ENCODE measurements at places on chromosomes 2 and 18.

GRCh38 chr2:159562248-159562647 is 54.1 kb downstream of the BAZ2B start:
- no peak for DNase-seq

DNA sequence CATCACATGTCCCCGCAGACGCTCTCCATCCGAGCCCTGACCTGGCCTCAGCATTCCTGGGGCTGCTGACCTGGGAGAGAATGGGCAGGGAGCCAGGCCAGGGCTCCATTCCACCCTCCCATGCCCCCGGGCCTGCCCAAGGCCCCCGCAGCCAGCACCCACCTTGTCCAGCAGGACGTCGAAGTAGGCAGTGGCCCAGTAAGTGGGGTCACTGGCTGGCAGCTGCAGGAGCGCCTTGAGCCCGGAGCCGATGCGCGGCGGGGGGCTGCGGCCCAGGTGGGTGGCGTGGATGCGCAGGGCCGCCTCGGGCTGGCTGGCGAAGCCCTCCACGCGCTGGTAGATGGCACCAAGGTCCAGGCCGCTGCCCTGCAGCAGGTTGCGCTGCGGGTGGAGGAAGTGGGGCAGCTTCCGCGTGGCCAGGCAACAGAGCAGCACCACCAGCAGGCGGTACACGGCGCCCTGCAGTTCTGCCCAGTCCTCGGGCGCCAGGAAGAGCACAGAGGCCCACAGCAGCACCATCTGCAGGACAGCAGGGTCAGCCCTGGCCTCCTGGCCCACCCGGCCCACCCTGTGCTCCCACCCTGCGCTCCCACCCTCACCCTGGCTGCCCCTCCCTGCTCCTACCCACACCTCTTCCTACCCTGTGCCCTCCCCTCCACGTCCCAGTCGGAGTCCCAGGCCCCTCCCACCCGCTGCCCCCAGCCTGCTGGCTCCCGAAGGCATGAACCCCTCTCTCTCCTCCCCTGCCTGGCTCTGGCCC is 7.6 kb downstream of the MAB21L4 start:
- DNase-seq, result no peak

DNA sequence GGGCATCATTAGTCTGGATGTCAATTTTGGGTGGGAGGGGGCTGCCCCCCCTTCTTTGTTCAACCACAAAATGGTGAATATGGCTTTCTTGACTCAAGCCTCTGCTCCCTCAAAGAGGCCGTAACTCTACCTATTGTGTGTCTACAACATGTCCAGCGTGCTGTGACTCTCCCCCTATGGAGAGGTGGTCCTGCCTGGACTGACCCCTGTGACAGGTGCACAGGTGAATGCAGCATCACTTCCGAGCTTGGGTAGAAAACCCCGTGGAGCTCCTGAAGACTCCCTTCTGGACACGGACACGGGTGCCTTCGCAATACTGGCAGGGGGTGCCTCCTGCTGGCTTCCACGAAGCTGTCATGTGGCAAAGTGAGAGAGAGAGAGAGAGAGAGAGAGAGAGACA is 397.8 kb downstream of the GALR1 start:
- DNase-seq, result no peak

GRCh38 chr2:141037361-141037760 is 1093.5 kb downstream of the LRP1B start:
- no peak for DNase-seq

DNA sequence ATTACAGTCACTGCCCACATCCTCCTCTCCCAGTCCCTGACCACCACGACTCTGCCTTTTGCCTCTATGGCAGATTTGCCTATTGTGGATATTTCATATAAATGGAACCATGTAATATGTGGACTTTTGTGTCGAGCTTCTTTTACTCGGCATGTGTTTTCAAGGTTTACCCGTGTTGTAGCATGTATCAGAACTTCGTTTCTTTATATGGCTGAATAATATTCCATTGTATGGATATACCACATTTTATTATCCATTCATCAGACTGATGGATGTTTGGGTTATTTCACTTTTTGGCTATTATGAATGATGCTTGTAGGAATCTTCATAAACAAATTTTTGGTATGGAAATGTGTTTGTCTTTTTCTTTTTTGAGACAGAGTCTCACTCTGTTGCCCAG is 24.2 kb upstream of the E2F6 start:
- DNase-seq, result no peak

DNA sequence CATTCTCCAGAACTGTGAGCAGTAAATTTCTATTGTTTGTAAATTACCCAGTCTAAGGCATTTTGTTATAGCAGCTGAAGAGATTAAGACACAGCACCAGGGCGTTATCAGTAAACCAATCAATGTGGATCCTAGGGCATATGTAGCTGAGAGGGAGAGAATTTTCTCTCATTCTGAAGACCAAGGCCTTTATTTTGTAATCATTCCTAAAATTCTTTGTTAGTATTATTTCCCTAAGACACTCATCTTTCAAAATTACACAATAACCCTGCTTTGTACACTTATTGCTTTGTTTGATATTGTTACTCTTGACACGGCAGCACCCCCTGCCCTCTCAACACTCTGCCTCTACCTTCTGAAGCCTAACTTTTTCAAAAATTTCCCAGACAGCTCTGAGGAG is 419.1 kb downstream of the SLC4A3 start:
- DNase-seq, result no peak

- DNase-seq, result no peak
Measured at GRCh38 chr2:174764280-174765255, at the start of gene CHRNA1. Gene CHRNA1, minus strand, starts transcription at chr2:174764472. Its CDS starts 78 bp downstream, at chr2:174764394.
